Stimulated activated CD4-positive, alpha-beta T cell treated with anti-CD3 and anti-CD28 coated beads, TNF-alpha, amount 100 ng/mL, for 24 hours (primary cell): ENCODE measurements at places on chromosomes 6 and 20.

- DNase-seq: no peak
Measured at GRCh38 chr20:63097336-63097831, 90.6 kb upstream of the BHLHE23 start.

DNA sequence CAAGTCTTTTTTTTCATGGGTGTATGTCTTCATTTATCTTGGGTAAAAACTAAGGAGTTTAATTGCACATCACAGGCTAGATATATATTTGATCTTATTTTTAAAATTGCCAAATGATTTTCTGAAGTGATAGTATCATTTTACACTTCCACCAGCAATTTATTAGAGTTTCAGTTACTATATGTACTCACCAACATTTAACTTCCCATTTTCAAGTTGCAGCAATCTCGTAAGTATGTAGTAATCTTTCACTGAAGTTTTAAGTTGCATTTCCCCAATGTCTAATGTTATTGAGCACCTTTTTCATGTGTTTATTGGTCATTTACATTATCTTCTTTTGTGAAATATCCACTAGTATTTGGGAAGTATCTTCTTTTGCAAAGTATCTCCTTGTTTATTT lies 277.4 kb upstream of the CNR1 start:
- no peak for DNase-seq

- DNase-seq: no peak
Measured at GRCh38 chr6:7218406-7218988, 94.5 kb downstream of the SSR1 start.

DNA sequence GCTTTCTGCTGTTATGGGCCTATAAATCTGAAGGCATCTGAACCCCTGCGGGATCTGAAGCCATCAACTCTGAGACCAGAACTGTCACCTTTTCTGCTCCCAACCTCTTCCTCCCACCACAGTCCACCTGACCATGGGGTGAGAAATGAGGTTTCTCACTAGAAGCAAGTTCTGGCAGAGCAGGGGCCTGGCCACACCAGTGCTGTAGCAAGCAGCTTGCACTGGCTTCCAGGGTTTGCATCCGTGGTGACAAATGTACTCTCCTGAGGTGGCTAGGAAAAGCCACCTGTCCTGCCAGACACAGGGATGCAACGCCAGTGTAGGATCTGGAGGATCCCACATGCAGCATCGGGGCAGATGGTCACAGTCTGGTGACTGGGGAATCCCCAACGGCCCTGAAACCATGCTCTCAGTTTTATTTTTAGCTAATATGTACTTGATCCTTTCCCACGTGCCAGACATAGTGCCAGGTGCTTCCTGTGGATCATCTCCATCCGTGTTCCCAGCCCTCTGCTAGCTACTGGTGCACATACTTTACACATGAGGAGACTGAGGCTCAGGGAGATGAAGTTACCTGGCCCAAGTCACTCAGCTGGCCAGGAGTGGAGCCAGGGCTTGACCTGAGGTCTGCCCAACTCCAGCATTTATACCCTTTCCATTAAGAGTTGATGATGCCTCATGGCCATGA lies 122.1 kb upstream of the SPACA1 start:
- DNase-seq: no peak

DNA sequence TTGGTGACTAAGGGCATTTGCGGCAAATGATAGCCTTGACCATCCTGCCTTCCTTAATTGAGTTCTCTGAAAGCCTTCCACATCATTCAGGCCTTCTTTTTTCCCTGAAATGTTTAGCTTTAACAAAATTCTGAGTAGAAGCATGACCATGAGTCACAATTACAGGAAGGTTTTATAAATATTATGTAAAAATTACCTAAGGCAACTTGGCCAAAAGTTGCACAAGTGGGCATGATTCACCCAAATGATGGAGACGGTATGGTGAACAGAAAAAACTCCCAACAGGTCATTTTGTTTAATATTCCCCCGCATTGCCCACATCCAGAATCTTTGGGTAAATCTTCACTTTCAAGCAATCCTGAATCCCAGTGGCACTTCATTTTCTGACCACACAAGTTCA lies 37.0 kb downstream of the MC3R start:
- no peak for DNase-seq

DNA sequence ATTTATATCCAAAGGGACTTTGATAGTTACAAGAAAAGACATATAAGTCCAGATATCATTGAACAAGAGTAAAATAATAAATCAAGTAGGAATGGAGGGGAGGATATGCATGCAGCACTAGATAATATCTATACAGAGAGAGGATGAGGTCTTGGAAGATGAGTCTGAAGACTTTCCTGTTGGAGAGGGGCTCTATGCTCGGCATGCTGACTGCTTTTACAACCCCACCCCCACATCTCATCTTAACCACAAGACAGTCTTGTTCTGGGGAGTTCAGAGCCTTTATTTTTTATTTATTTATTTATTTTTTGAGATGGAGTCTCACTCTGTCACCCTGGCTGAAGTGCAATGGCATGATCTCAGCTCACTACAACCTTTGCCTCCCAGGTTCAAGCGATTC lies 48.4 kb upstream of the IER3 start:
- DNase-seq: no peak

- no peak for DNase-seq
Measured at GRCh38 chr6:2876210-2877056, 26.7 kb downstream of the SERPINB9 start.

DNA sequence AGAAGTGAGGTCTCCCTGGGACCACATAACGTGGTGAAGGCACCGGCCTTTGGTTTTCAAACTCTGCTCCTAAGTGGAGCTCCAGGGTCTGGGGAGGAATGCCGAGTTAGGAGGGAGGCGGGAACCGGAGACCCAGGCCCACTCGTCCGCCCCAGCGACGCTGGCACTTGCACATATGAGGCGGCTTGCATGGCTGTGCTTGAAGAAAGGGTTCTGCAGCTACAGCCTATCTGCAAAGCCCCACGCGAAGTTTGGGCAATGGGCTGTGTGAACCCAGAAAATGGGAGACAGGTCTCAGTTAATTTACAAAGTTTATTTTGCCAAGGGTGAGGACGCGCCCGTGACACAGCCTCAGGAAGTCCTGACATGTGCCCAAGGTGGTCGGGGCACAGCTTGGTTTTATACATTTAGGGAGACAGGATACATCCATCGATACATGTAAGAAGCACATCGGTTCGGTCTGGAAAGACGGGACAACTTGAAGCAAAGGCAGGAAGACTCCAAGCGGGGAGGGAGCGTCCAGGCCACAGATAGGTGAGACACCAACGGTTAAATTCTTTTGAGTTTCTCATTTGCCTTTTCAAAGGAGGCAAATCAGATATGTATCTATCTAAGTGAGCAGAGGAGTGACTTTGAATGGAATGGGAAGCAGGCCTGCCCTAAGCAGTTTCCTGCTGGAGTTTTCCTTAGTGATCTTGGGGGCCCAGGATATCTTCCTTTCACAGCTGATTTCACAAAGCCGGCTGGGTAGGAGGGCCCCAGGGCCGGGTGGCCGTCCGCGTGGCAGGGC lies 782 bp upstream of the PCMTD2 start:
- no peak for DNase-seq

DNA sequence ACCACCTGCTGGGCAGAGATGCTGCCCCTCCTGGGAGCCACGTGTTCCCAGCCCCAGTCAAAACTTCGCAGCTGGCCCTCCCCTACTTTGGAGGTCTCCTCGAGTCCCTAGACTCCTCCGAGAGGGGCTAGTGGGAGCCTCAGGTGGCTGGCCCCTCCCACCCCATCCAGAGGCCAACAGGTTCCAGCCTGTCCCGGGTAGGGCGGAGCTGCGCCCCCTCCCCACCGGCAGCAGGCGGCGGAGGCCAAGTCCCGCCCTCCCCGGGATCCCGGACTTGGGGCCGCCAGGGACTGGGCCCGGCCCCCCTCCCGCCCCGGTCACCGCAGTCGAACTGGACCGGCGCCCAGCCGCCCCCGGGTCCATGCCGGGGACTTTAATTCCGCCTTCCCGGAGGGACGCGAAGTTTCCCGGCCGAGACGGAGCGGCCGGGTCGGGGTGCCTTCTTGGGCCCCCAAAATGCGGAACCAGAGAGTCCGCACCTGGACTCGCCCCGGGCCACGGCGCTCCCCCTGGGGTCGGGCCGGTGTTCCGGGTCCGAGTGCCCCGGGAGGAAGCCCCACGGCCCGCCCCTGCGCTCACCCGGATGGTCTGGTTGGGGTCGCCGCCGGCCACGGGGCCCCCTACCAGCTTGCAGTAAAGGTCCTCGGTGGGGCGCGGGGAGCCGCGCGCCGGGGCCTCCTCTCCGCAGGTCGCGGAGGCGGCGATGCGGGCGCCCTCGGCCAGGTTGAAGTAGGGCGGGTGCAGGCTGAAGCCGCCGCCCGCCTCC lies 559 bp downstream of the LAMA5 start:
- no peak for DNase-seq

- DNase-seq: no peak
Measured at GRCh38 chr6:101129851-101130250, 248.7 kb upstream of the ASCC3 start.

DNA sequence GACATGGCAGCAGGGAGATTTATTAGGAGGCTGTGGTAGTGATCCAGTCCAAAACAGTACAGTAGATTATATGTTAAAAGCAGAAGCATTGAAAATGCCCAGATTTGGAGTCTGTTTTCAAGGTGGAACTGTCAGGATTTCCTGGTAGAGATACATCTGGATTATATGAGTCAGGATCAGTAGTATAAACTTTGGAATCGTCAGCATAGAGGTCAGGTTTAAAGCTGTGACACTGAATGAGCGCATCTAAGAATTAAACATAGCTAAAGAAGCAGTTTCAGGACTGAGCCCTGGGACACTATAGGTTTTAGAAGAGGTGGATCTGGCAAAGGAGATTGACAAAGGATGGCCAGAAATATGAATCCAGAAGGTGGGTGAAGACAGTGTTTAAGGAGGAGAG lies 60.4 kb downstream of the RNF144B start:
- DNase-seq: no peak

GRCh38 chr20:536426-537010 lies 7.1 kb downstream of the CSNK2A1 start:
- DNase-seq: no peak

DNA sequence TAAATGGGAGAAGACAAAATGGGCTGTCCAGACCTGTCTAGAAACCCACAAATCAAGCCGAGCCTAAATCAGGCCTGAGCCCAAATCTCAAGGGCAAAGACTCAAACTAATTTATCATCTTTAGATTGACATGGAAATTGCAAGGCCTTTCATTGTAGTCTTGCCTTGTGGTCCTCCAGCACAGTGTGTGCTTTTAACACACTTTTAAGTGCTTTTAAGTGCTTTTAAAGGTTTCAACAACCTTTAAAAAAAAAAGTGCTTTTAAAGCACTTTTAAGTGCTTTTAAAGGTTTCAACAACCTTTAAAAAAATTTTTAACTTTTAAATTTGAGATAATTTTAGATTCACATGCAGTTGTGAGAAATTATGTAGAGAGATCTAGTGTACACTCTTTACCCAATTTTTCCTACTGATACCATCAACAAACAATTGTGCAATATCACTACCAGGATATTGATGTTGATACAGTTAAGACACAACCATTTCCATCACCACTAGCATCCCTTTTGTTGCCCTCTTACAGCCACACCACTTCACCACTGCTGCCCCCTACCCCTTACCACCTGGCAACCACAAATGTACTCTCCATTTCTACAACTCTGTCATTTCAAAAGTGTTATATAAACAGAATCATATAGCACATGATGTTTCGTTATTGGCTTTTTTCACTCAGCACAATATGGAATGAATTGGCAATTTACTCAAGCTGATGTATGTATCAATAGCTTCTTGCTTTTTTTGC lies 23.1 kb upstream of the DCBLD1 start:
- no peak for DNase-seq

- no peak for DNase-seq
Measured at GRCh38 chr20:43959079-43959919, 44.6 kb downstream of the TOX2 start.

DNA sequence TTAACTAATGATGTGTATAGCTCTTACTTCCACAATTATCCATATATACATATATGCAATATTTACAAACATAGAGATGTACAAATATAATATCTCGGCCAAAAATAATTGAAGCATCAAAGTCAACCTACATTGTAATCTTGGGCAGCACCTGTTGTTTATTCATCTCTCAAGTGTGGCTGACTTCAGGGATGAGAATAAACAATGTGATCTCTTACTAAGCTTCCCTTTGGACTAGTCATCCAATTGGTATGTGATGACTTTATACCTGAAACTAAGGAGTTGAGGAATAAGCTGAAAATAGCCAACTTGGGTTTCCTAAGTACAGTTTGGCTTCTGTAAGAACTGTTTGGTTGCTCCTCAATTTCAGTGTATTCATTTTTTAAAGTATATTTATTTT lies 256.6 kb downstream of the KHDC1L start:
- no peak for DNase-seq
